ENCODE measurements at places on chromosomes 7 and 10.

DNA sequence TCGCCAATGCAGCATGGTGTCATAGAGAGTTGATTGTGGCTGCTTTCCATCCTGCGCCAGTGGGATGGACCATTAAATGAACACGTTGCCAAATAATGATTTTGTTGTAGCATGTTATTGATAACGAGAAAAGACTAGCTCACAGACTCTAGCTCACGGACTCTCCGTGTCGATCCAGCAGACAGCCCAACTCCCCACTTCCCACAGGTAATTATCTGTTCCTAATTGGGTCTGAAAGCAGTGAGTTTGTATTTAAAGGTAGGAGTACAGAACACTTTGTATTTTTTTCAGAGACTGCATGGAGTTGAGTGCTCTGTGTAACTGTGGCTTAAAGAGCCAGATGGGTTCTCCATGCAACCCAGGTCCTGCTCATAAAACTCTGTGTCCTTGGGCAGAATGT, 1250.5 kb downstream of the TYW1 start:
- DNase-seq: no peak
- H3K4me3 ChIP-seq: no peak overlapping the region
- H3K36me3 ChIP-seq: no peaks in the 10 kb centered on the region
- H3K27me3 ChIP-seq: no peaks in the 10 kb centered on the region

DNA sequence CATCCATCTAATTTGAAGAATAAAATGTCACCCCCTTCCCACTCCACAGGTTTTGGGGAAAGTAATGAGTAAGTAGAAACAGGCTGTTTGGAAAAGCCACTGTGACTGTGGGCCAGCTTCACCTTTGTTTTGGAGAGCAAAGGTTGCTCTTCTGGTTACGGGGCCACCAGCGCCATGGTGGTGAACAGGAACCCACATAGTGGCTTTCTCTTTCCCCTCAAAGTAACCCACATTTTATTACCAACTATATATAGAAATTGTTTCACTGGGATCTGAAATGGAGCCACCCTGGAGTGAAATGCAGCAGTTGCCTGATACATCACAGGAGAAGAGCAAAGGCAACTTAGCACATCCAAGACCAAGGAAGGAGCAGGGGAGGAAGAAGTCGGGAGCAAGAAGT, 112.3 kb upstream of the EFCAB10 start:
- no peaks in the 10 kb centered on the region for H3K36me3 ChIP-seq
- H3K27me3 ChIP-seq: no peaks in the 10 kb centered on the region
- peaks cover 4% of the 10 kb centered on the region for H3K4me1 ChIP-seq
- no peak for DNase-seq

GRCh38 chr7:149748076-149748874, 25.1 kb downstream of the ZNF467 start:
- H3K4me3 ChIP-seq: no peak overlapping the region
- no peaks in the 10 kb centered on the region for H3K27me3 ChIP-seq
- DNase-seq: no peak
- H3K4me1 ChIP-seq: no peaks in the 10 kb centered on the region
- no peaks in the 10 kb centered on the region for H3K36me3 ChIP-seq

DNA sequence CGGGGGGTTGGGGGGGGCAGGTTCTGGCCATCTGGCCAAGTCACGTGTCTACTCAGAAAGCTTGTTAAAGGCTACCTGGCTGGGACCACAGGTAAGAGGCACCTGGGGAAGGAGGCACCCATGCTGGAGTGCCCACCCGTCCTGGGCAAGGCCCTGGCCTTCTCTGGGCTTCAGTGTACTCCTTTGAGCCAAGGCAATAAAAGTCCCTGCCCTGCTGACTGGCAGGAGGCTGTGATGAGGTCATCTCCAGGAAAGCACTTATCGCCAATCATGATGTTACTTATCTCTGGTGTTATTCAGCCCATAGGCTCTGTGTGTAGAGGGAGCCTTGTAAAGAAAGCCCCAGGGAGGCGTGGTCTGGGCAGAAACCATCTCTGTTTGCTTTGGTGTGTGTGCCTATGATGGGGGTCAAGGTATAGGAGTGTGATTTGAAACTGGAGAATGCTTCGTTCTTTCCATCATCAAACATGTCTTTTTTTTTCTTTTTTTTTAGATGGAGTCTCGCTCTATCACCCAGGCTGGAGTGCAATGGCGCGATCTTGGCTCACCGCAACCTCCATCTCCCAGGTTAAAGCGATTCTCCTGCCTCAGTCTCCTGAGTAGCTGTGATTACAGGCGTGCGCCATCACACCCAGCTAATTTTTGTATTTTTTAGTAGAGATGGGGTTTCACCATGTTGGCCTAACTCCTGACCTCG, 2.5 kb upstream of the CLDN4 start:
- H3K36me3 ChIP-seq: no peaks in the 10 kb centered on the region
- peak; percentile 88 for DNase-seq
- peak overlapping the region; percentile 96 for H3K27ac ChIP-seq
- H3K27me3 ChIP-seq: no peaks in the 10 kb centered on the region

- no peak overlapping the region for H3K27ac ChIP-seq
- no peaks in the 10 kb centered on the region for H3K27me3 ChIP-seq
- H3K4me3 ChIP-seq: no peak overlapping the region
- H3K36me3 ChIP-seq: no peaks in the 10 kb centered on the region
- H3K4me1 ChIP-seq: no peaks in the 10 kb centered on the region
- DNase-seq: no peak
Measured at GRCh38 chr10:11294831-11295450, 277.3 kb downstream of the CELF2 start.

DNA sequence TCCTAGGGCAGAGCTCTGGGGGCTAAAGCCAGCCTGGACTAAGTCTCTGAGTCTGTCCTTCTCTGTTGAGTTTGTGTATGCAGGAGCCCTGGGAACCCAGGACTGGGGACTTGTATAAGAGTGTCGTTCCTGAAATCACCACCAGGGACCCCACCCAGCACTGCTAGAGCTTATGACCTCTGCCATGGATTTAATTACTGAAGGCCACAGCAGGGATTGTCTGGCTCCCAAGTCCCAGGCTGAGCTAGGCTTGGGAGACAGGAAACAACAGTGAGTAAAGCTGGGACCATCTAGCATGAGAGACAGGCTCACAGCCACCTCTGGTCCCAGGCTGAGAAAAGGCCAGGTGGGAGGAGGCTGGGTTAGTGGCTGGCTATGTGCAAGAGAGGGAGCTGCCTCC, 1.4 kb upstream of the TSPAN15 start:
- peak overlapping the region; percentile 84 for H3K27ac ChIP-seq
- peaks cover 79% of the 10 kb centered on the region for H3K4me1 ChIP-seq
- H3K27me3 ChIP-seq: no peaks in the 10 kb centered on the region
- H3K36me3 ChIP-seq: no peaks in the 10 kb centered on the region
- DNase-seq: peak; percentile 69

DNA sequence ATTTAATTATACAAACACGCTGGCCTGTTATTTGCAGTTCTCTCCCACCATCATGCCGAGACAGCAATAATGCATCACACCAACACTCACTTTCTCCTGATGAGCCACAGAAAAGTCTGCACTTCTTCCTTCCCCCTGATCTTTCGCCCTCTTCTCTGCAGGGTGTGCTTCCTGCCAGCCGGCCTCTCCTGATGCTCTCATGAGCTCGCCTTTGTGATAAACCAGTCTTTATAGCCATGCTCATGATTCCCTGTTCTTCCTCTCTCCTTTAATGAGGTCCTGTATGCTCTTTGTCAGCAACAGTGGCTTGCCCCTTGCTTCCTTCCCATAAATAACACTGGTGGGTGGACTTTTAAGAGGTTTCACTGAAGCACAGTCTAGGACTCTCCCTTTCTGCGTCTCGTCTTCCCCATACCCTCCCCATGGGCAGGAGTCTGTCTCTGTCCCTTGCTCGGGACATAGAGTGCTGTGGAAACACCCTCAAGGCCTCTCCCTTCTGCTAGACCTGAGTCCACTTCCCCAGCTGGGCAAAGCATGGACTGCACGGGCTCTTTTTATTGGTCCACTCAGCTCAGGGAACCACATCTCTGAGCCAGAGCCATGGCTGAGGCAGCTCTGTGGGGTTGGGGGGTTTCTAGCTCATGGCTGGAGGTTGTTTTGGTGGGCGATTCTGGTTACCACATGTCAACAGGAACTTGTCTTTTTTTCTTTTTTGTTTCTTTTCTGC, 133.9 kb downstream of the C10orf105 start:
- no peaks in the 10 kb centered on the region for H3K4me1 ChIP-seq
- H3K4me3 ChIP-seq: no peak overlapping the region
- DNase-seq: no peak
- H3K27me3 ChIP-seq: peaks cover 12% of the 10 kb centered on the region

DNA sequence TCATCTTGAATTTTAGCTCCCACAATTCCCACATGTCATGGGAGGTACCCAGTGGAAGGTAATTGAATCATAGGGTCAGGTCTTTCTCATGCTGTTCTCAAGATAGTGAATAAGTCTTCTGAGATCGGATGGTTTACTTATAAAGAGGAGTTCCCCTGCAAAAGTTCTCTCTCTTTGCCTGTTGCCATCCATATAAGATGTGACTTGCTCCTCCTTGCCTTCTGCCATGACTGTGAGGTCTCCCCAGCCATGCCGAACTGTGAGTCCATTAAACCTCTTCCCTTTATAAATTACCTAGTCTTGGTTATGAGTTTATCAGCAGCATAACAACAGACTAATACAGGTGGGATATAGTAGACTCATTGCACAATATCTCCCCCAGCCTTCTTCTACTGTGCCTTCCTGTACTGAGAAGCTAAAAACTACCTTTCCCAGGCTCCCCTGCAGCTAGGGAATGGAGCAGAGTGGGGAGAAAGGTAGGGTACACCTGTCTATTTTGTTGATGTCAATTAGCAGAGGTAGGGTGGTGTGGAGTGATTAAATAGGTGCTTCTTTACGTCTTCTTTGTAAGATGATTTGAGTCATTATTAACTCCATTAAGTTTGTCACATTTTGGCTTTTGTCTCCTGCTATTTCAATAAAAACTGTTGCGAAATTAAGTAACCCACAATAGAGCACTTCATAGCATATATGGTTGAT, 48.2 kb upstream of the EBLN1 start:
- DNase-seq: no peak
- no peaks in the 10 kb centered on the region for H3K27me3 ChIP-seq
- H3K36me3 ChIP-seq: no peaks in the 10 kb centered on the region
- H3K27ac ChIP-seq: no peak overlapping the region
- H3K4me3 ChIP-seq: no peak overlapping the region

- no peak for DNase-seq
- H3K36me3 ChIP-seq: no peaks in the 10 kb centered on the region
- peaks cover 12% of the 10 kb centered on the region for H3K4me1 ChIP-seq
Measured at GRCh38 chr7:131538071-131538812, 18.2 kb downstream of the PODXL start.

DNA sequence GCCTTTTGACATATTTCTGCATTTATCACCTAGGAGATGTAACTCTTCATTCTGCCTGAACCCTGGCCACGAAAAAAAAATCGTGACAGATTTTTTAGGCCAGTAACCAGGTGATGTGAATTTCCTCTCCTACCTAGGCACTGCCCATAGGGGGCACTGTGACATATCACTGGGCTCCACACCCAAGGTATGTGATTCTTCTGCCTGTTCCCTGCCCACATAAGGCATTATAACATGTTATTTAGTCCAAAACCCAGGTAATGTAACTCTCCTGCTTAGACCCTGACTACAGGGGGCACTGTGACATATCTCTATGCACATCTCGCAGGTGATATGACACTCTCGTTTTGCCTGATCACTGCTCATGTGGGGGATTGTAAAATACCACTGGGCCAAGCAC, 29.5 kb upstream of the ZNF107 start:
- no peak for DNase-seq
- no peak overlapping the region for H3K27ac ChIP-seq
- no peaks in the 10 kb centered on the region for H3K4me1 ChIP-seq
- no peaks in the 10 kb centered on the region for H3K27me3 ChIP-seq
- no peaks in the 10 kb centered on the region for H3K36me3 ChIP-seq

Data from Panc1 (cell line).